DMS53 (cell line): ENCODE measurements at places on chromosomes 2 and 18.

- DNase-seq: no peak
Observed at GRCh38 chr2:216849987-216850386, 9.9 kb downstream of the TNP1 start.

DNA sequence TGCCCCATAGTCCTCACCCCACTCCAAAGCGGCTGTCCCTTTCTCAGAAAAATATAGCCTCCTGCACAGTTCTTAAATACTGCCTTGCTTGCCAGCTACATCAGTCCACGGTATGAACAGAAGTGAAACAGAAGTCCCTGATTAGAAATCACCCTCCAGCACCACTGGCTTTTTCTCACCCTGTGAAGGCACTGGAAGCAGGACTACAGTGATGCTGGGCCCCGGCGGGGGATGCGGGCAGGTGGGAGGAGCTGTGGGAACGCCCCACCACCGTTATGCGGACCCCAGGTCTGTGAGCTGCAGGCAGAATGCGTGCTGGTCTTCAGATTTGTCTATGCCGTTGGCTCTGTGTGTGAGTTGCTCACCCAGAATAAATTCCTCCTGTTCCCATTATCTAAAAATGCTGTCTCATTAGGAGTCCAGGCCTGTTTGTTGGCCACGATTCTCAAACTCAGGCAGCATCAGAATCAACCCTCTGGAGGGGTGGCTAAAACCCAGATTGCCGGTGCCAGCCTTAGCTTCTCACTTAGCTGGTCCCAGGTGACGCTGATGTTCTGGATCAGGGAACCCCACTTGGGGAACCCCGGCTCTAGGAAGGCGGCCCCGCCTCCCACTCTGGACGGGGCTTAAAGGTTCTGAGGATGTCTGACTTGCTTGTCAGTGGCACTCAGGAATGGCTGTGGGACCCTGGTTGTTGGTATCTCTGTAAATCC, 224.8 kb upstream of the PXDN start:
- DNase-seq: no peak

GRCh38 chr2:36405183-36405582, 49.6 kb downstream of the CRIM1 start:
- no peak for DNase-seq

DNA sequence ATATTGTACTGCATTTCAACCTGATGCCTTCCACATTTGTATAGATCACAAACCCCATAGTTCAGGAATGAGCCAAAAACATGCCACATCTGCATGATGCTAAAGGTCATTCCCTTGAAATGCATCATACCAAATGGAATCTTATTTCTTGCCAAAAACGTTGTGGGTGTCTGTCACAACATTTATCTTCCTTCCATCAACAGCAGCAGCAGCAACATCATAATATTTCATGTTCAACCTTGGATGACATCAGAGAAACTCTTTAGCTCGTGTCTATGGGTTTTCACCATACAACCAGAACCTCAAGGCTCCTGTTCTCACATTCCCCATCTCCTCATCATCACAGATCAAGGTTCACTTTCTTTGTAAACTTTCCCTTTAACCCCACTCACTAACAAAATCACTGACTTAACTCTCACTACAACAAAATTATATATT, 221.3 kb upstream of the CTAGE1 start:
- DNase-seq: no peak
